AG08395 (cell line): ENCODE measurements at places on chromosomes 2 and 18.

DNA sequence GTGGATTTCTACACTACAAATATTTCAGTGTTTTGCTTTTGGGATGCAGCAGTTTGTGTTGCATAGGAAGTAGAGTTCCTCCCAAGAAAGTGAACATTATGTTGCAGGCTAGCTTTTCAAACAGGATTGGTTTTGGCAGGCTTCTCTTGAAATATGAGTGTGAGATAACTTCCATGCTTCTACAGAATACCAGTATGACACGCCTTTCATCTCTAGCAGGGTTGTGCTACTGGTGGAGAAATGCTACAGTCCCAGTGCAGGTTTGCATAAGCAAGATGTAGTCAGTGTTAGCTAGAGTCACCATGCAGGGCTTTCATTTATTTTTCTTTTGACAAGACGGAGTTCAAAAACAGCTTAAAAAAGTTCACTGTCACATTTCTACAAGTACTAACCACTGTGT is 17.1 kb upstream of the CAVIN2 start:
- no peak for DNase-seq

DNA sequence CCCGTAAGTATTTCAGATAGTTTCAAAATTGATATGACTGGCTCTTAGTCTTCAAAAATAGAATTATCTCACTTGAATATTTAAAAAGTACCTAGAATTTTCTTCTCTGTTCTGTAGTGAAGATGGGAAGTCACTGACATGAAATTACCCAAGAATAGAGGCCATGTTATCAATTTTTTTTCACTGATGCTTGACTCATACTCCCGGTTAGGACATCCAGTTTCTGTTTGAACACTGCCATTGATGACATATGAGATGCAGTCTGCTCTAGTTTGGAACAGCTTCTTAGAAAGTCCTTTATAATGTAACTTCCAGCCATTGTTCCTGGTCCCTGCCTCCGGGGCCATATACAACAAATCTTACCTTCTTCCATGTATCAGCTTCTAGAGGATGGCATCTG is 26.0 kb downstream of the MAP3K20 start:
- peak; percentile 28 for DNase-seq

DNA sequence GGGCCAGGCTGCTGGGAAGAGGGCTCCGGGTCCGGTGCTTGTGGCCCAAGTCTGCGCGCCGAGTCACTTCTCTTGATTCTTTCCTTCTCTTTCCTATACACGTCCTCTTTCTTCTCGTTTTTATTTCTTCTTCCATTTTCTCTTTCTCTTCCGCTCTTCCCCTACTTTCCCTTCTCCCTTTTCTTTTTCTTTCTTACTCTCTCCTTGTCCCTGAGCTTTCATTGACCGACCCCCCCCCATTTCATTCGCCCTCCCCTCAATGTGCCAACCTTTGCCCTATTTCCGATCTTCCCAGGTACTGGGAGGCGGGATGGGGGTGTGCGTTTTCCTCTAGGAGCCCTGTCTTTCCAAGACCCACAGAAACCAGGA is 1.8 kb downstream of the ONECUT2 start:
- no peak for DNase-seq

DNA sequence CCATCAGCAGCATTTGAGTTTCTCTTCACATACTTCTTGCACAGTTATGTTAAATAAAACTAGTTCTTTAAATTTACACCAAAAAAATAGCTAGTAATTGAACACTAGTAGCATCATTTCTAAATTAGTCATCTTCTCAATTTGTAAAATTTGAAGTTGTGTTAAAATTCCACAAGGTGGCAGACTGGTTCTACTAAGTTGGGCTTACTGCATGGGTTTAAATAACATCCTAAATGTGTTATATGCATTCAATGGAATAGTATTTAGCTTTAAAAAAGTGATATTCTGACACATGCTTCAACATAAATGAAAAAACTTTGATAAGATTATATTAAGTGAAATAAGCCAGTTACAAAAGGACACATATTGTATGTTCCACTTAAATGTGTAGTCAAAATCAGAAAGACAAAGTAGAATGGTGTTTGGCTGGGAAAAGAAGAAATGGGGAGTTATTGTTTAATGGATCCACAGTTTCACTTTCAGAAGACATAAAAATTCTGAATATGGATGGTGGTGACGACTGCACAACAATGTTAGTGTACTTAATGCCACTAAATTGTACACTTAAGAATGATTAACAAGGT is 28.7 kb upstream of the RPRD1A start:
- peak; percentile 63 for DNase-seq

- no peak for DNase-seq
Observed at GRCh38 chr2:119520696-119521432, 3.4 kb downstream of the SCTR start.

DNA sequence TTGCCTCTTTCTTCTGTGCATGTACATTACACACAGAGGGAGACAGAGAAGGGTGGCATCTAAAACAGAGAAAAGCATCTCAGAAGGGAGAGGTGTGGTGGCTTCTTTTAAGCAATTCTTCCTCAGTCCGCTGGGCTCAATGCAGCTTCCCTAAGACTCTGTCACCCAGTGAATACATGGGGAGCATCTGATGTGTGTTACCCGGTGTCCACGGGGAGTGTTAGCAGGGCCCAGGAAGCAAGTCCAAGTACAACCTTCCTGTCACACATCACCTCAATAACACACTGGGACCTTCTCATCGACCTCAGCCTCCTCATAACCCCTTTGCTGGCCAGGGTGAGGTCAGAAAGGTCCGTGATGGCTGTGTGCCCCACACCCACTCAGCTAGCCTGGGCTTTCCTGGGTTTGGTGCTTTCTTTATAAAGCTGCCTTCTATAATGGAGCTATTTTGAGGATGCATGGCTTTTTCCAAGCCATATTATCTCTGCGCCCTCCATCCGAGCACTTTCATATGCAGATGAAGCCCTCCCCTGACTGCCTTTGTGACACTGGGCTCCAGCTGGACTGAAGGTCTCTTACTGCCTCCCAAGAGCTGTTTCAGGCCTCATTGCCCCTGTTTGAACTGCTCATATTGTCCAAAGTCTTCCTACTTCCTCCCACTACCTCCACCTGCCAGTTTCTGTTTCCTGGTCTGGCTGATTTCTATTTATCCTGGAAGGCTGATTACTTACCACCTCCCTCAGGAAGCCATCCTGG is 21.4 kb downstream of the TNFRSF11A start:
- no peak for DNase-seq

- no peak for DNase-seq
Observed at GRCh38 chr2:101006065-101006715, 4.1 kb downstream of the RPL31 start.

GRCh38 chr2:238441262-238442114 is 14.8 kb downstream of the ASB1 start:
- DNase-seq = no peak

GRCh38 chr2:20525041-20526035 is 78.5 kb downstream of the RHOB start:
- peak; percentile 61 for DNase-seq

- DNase-seq = no peak
Observed at GRCh38 chr18:35457140-35457704, 40.5 kb downstream of the INO80C start.

GRCh38 chr2:100907832-100908231 is 87.9 kb downstream of the NPAS2 start:
- no peak for DNase-seq

DNA sequence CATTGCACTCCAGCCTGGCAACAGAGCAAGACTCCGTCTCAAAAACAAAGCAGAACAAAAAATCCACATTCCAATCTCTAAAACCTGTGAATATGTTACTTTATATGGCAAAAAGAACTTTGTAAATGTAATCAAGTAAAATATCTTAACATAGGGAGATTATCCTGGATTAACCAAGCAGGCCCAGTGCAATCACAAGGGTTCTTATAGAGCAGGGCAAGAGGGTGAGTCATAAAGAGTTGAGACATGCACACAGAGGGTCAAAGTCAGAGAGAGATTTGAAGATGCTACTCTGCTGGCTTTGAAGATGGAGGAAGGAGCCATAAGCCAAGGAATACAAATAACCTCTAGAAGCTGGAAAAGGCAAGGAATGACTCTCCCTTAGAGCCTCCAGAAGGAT is 60.9 kb upstream of the SLC9A2 start:
- DNase-seq = no peak

GRCh38 chr2:196233805-196234475 is 62.6 kb upstream of the STK17B start:
- no peak for DNase-seq

GRCh38 chr2:217248312-217248935 is 388.6 kb upstream of the TNP1 start:
- peak; percentile 11 for DNase-seq

DNA sequence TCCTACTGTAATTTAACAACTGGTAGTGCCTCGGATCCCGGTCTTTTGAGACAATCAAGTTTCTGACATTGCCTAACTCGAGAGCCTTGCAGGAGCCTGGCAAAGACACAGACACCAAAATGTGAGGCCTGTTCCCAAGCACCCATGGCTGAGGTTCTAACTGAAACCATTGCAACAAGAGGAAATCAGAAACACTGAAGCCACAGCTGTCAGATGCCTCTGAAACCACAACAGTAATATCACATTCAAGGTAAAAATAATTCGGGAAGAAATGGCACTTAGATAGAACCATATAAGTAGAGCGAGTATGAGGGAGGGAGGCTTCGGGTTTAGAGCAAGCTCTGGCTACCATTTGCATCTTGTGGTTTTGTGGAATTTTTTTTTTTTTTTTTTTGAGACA is 285.9 kb downstream of the FBXO15 start:
- no peak for DNase-seq

- DNase-seq = peak; percentile 19
Observed at GRCh38 chr2:180621941-180622918, 358.2 kb upstream of the UBE2E3 start.

DNA sequence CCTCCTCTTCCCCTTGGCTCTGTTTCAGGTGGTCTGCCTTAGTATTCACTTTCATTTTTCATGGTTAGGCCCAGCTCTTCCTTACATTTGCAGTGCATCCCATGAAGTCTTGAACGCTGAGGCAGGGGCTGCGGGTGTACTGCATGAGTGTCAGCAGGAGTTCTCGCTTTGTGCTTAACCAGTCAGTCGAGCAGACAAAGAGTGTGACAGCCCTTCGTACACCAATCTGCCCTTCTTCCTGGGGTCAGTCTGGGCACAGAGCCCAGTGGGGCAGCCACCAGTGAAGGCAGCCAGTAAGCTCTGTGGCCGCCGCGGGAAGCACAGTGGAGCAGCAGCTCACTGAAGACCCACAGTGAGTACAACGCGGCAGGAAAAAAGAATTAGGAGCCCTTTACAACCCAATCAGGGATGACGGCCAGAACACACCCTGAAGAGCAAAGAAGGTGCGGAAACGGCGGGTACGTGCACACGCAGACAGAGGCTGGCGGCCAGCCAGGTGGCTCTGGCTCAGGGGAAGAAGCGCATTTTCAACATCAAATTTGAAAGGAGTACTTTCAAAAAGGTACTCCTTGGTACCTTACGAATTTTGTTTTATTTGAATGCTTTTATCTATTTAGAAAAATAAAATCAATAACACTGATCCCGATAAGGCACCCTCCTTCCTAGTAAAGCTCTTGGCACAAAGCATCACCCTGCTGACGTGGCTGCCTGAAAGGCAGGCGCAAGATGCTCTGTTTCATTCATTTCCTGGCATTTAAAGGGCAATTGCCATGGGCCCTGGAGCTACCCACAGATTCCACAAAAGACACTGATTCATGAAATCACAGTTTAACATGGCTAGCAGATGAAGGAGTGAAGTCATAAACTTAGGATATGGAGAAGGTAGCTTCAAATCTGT is 47.0 kb upstream of the SEMA4C start:
- no peak for DNase-seq

- DNase-seq = no peak
Observed at GRCh38 chr2:207767461-207768167, 2.1 kb downstream of the FZD5 start.
